ENCODE measurements at places on chromosomes 13 and 19.
A peak's percentile ranks its signal among the peaks of the same experiment; 100 is the strongest.

GRCh38 chr13:99985886-99986527, 4.4 kb downstream of the ZIC2 start:
- no peak for DNase-seq

DNA sequence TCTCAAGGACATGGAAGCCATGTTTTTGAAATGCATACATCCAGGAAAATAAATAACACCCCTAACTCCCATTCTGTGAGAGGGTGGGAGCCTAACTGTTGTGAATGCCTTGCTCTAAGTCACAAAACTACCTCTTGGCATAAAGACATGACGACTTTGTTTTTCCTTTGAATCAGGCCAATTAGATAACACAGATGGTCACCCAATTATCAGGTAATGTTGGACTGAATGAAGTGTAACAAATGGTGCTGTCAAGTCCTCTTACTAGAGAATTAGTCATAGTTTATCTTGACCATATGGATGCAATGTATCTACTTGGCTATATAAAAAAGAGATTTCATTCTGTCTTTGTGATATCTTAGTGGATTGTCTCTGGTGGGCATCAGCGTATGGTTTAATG, 553.6 kb upstream of the ATXN8OS start:
- DNase-seq: no peak

- DNase-seq: no peak
Observed at GRCh38 chr13:95499811-95500712, 52.5 kb upstream of the CLDN10 start.

DNA sequence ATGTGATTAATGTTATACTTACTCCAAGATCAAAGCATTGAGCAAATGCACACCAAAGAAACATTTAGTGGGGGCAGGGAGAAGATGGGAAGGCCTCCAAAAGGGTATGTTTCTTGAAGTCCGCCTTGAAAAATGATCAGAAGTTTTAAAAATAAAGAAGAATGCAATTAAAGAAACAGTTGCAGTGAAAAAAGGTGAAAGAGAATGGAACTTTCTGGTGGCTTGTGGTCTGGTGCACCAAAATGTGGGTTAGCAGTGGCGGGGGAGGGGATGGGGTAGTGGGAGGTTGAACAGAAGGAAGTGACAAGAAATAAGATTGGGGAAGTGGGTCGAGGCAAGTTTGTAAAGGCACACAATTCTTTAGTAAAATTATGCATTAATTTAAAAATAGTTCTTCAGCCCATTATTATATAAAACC, 2.5 kb downstream of the LCP1 start:
- peak; percentile 46 for DNase-seq

DNA sequence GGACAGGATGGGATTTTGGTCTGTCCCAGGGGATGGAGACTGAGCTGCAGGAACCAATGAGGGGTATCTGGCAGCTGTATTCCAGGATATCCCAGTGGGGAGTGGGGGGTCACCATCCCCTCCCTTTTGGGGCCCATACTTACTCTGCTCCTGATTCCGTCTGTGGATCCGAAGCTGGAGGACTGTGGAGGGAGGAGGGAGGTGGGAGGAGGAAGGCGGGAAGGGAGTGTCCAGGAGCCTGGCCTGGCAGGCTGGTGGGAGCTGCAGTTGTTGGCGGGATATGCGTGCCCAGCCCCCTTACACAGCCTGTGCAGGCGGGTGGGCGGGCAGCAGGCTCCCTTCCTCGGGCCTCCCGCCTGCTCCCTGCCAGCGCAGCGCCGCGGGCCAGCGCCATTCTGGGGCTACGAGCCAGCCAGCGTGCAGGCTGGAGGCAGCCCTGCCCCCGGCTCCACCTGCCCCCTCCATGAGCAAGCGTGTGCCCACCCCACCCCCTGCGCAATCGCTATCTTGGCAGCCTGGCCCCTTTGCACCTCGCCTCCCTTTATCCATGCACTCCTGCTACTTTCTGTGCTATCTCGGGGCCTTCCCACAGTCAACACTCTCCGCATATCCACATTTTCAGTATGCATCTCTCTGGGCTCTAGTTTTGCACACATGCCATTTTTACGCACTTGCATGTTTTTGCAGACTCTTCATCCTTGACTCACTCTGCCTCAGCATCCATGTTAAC, 2.8 kb downstream of the MAMSTR start:
- DNase-seq: no peak

DNA sequence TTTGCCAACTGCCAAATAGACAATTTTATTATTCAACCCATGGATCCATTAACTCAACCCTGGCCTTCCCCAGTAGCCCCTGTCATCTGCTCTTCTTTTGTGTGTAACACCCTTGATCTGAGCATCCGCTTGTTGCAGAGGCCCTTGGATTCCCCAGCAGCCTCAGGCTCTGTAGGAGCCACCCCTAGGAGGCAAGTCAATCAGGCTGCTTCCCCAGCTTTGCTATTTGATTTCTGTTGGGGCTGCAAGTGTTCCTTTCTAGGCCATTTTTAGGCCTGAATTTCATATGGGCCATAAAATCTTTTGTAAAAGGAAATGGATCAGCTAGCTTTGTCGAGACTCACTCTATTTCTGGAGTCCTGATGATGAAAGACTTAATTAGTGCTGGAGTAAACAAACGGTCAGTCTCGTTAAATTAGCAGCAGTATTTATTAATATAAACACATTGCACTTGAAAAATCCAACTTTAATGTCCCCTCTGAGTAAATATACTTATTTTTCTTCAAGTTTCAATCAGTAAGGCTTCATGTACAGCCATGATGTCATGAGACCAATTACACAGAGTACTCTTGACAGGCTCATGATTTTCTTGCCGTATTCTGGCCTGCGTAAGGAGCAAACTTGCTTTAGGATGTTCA, 105.3 kb downstream of the RGCC start:
- no peak for DNase-seq

DNA sequence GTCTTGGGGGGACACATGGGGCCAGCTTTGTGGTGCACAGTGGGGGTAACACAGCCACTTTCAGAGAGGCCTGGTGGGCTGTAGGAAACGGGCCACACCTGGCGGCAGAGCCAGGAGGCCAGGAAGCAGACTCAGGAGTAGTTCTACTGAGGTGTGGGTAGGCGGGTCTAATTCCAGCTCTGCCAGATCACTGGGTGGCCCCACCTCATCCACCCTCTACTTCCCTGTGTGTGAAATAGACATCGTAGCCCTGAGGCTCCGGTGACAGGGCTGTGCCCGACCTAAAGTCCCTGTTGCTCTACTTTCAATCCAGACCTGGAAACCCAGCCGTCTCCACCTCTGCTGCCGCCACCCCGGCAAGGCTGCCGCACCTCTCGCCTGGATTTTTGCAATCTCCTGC, 4.0 kb downstream of the NKPD1 start:
- no peak for DNase-seq

Data from erythroblast (primary cell).